ENCODE measurements at places on chromosomes 7 and 10.

DNA sequence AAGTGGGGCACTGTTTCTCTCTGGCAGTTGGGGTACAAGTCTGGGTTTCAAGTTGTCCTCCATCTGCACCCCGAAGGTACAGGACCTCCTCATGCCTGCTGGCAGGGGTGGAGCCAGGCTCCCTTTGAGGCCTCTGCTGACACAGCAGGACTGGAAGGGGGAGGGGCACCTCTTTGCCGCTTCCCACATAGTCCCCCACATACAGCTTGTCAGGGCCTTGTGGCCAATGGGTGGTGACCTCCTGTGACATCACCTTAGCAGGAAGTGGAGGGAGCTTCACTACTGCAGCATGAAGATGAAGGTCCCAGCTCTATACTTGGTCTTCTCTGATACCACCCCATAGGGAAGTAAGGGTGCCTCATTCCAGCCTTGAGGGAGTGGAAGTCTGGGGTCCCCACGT is 167.8 kb downstream of the RAMP3 start:
- no peak overlapping the region for H3K4me3 ChIP-seq
- no peak for DNase-seq
- no peaks in the 10 kb centered on the region for H3K4me1 ChIP-seq
- no peaks in the 10 kb centered on the region for H3K36me3 ChIP-seq
- no peak overlapping the region for H3K27ac ChIP-seq

DNA sequence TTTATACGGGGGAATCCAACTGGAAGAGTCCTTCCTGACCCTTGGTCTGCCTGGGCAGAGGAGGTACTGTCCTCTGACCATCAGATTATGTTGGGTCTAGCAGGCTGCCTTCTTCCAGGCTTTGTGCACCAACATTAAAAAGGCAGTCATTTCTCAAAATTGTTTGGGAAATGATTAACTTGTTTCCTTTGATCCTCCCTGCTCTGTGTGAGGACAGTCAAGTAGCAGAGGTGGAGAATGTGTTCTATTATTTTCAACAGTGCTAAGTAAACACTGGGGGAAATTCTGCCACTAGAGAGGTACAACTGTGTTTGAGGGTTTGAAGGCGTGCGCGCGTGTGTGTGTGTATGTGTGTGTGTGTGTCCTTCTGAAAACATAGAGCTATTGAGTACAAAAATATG is 20.6 kb downstream of the ACSL5 start:
- H3K4me3 ChIP-seq, result no peak overlapping the region
- H3K27me3 ChIP-seq, result no peaks in the 10 kb centered on the region
- no peak for DNase-seq

GRCh38 chr10:22629126-22629525 is 85.3 kb downstream of the PIP4K2A start:
- H3K27ac ChIP-seq, result peak overlapping the region; percentile 99
- H3K4me3 ChIP-seq, result peak overlapping the region; percentile 44
- no peaks in the 10 kb centered on the region for H3K27me3 ChIP-seq

- DNase-seq, result no peak
- no peak overlapping the region for H3K4me3 ChIP-seq
- no peaks in the 10 kb centered on the region for H3K36me3 ChIP-seq
- no peak overlapping the region for H3K27ac ChIP-seq
- H3K27me3 ChIP-seq, result peaks cover 16% of the 10 kb centered on the region
- H3K4me1 ChIP-seq, result no peaks in the 10 kb centered on the region
Observed at GRCh38 chr10:5413012-5413938, 918 bp downstream of the NET1 start.

- H3K4me1 ChIP-seq, result peaks cover 19% of the 10 kb centered on the region
- no peaks in the 10 kb centered on the region for H3K36me3 ChIP-seq
- no peak overlapping the region for H3K27ac ChIP-seq
- DNase-seq, result no peak
- no peak overlapping the region for H3K4me3 ChIP-seq
- no peaks in the 10 kb centered on the region for H3K27me3 ChIP-seq
Observed at GRCh38 chr10:46014683-46015405, 15.6 kb downstream of the NCOA4 start.

- H3K27ac ChIP-seq, result no peak overlapping the region
- peaks cover 4% of the 10 kb centered on the region for H3K4me1 ChIP-seq
- DNase-seq, result no peak
- H3K27me3 ChIP-seq, result no peaks in the 10 kb centered on the region
- no peak overlapping the region for H3K4me3 ChIP-seq
Observed at GRCh38 chr7:33418251-33418701, 288.9 kb downstream of the BBS9 start.

DNA sequence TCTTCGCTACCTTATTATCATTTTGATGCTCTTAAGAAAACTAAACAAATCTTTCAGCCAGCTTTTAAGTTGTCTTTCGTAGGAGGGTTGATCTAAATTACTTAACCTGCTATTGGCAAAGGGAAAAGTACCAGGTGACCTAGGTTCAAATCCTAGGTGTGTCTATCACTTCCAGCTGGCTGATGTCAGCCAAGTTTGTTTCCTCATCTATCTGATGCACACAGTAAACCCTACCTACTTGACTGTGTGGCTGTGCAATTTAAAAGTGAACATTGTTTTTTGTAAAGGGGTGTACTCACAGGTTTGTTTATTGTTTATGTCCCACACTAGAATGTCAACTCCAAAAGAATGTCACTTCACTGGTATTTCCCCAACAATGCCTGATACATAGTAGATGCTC is 21.9 kb upstream of the CAMK1D start:
- no peaks in the 10 kb centered on the region for H3K36me3 ChIP-seq
- DNase-seq, result no peak
- no peak overlapping the region for H3K27ac ChIP-seq
- no peaks in the 10 kb centered on the region for H3K27me3 ChIP-seq
- H3K4me3 ChIP-seq, result no peak overlapping the region

GRCh38 chr7:34165927-34166550 is 260.7 kb downstream of the BMPER start:
- no peaks in the 10 kb centered on the region for H3K4me1 ChIP-seq
- no peak overlapping the region for H3K27ac ChIP-seq
- H3K4me3 ChIP-seq, result no peak overlapping the region
- no peak for DNase-seq

DNA sequence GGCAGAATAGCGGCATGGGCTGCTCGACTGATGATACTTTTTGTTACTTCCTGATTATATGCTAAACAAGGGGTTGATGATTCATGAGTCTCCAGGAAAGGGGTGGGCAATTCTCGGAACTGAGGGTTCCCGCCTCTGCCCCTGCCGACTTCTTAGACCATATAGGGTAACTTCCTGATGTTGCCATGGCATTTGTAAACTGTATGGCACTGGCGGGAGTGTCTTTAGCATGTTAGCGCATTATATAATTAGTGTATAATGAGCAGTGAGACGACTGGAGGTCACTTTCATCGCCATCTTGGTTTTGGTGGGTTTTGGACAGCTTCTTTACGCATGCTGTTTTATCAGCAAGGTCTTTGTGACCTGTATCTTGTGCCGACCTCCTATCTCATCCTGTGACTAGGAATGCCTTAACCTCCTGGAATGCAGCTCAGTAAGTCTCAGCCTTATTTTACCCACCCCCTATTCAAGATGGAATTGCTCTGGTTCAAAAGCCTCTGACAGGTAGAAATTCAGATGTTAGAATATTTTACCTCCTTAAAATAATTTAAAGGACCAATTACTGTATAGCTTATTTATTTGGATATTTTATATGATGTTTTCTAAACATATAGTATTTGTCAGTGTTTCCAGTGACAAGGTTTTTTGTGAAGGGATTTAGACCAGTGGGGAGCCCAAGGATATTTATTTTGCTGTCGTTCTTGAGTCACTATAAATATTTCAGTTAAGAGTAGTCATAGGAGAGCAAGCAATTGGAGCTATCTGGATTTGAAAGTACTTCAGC is 90.1 kb upstream of the PIK3CG start:
- H3K36me3 ChIP-seq, result peaks cover 4% of the 10 kb centered on the region
- no peak overlapping the region for H3K27ac ChIP-seq
- H3K4me1 ChIP-seq, result peaks cover 2% of the 10 kb centered on the region
- H3K4me3 ChIP-seq, result no peak overlapping the region

DNA sequence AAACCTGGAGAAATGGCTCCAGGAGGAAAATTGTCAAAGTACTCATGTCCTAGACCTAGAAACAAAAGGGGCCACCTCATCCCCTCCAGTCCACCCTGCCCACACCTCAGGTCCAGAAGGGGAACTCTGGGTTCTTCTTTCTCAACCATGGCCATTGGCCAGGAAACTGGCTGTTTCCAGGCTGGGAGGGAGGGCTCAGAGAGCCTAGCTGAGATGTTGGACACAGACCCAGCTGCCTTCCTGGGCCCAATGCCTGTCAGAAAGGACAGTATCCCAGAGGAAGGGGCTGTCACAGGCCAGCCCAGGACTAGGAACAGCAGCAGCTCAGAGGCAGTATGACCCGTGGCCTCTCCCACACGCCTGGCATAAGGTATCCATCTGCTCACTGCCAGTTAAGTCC is 9.6 kb downstream of the GRID1 start:
- H3K27me3 ChIP-seq, result peaks cover 48% of the 10 kb centered on the region
- no peak overlapping the region for H3K4me3 ChIP-seq
- H3K27ac ChIP-seq, result no peak overlapping the region

- peak overlapping the region; percentile 99 for H3K4me3 ChIP-seq
- H3K36me3 ChIP-seq, result peaks cover 4% of the 10 kb centered on the region
- H3K27ac ChIP-seq, result peak overlapping the region; percentile 99
- H3K27me3 ChIP-seq, result no peaks in the 10 kb centered on the region
- peaks cover 44% of the 10 kb centered on the region for H3K4me1 ChIP-seq
Observed at GRCh38 chr7:87218796-87219544, 562 bp downstream of the TMEM243 start.

DNA sequence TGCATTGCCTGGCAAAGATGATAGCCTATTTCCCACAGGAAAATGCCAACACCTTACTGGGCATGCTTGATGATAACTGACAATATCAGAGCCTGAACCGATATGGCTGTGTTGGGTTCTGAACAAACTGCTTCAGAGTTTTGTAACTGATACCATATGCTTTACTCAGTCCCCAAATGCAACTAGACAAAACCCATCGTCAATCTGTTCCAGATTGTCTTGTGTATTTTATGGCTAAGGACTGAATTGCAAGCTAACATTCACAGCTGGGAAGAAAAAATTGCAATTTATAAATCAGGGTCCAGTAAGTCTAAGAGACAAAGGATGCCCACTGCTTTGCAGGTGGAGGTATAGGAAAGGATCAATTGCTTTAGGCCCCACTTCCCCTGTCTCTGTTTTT is 116.8 kb upstream of the WNT16 start:
- DNase-seq, result no peak
- no peak overlapping the region for H3K4me3 ChIP-seq
- H3K27me3 ChIP-seq, result peaks cover 17% of the 10 kb centered on the region
- no peaks in the 10 kb centered on the region for H3K36me3 ChIP-seq
- H3K27ac ChIP-seq, result no peak overlapping the region
- no peaks in the 10 kb centered on the region for H3K4me1 ChIP-seq

- peaks cover 38% of the 10 kb centered on the region for H3K4me1 ChIP-seq
- H3K4me3 ChIP-seq, result no peak overlapping the region
- H3K27me3 ChIP-seq, result no peaks in the 10 kb centered on the region
- DNase-seq, result no peak
- H3K36me3 ChIP-seq, result peaks cover 3% of the 10 kb centered on the region
- no peak overlapping the region for H3K27ac ChIP-seq
Observed at GRCh38 chr7:140876519-140877248, 48.0 kb downstream of the BRAF start.

DNA sequence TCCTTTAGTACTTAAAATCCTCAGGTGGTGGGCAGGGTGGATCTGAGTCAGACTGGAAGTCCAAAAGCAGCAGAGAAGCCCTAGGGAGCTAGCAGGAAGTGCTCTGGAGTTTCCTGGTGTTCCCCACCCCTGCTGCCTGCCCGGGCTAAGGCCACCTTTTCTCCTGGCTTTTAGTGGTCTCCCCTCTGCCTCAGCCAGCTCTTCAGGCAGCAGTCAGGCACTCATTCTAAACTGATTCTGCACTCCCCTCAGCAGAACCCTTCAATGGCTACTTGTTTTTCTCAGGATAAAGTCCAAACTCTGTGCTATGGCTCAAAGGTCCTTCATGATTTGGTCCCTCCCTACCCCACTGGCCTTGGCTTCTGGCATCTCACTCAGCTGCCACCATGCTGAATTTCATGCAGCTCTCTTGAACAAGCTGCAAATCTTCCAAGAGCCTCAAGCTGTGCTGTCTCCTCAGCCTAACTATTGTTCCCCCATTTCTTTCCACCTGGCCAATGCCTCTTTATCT is 28.9 kb upstream of the DNMBP start:
- H3K4me1 ChIP-seq, result no peaks in the 10 kb centered on the region
- H3K27ac ChIP-seq, result no peak overlapping the region

DNA sequence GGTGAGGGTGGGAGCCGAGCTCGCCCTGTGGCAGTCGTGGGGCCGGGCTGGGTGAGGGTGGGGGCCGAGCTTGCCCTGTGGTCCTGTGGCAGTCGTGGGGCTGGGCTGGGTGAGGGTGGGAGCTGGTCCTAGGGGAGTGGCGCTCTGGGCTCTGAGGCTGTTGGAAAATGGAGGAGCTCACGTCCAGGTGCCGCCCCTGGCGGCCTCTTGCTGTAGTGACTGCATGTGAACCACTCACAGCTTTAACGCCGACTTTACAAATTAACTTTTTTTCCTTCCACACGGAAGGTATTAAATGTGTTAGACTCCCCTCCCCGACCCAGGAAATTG is 312.6 kb downstream of the WDR37 start:
- no peak for DNase-seq
- no peak overlapping the region for H3K27ac ChIP-seq
- H3K4me3 ChIP-seq, result no peak overlapping the region
- peaks cover 2% of the 10 kb centered on the region for H3K4me1 ChIP-seq

DNA sequence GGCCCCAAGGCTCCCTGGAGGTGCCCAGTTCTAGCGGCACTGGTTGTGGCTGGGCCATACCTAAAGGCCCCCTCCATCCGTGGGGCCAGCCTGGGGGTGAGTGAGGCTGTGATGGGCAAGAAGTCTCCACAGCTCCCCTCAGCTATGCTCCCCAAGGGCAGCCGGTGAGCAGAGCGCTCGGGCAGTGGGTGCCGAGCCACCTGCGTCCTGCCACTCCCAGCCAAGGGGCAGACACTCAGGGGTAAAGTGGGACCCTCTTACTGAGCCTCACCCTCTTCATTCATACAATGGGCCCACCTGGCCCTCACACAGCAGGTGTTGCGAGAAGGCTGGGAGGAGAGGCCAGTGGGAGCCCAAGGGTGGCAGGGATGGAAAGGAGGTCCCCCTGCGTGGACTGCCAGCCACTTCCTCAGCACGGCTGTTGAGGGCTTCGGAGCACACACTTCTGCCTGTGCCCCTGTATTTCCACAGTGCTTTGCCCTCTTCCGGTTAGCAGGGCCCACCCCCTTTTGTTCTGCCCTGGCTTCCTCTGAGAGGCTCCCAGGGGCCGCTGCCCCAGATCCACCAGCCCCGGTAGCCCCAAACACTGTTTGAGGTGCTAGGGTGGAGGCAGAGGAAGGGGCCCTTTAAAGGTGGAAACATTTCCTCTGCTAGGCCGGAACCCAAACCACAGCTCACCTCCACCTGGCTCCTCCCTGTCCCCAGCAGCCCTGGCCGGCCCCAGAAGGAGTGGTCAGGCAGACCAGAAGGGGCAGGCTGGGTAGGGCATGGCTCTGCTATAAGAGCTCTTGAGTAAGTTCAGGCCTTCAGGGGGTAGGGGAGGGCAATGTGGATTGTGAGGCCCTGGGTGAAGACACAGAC is 16.4 kb upstream of the C10orf105 start:
- H3K27me3 ChIP-seq, result no peaks in the 10 kb centered on the region
- H3K4me1 ChIP-seq, result peaks cover 74% of the 10 kb centered on the region
- peaks cover 3% of the 10 kb centered on the region for H3K36me3 ChIP-seq
- H3K27ac ChIP-seq, result peak overlapping the region; percentile 96

All from T-helper 17 cell (primary cell).